ENCODE measurements at places on chromosomes 12 and 14. TPM values are rescaled to one million over a fixed set of nuclear protein-coding genes. Genes with fewer than 3 reads are reported as not detected.

RHOJ gene
- not detected for total RNA-seq

GRCh38 chr12:130752692-130753230 lies 36.7 kb upstream of the RIMBP2 start:
- no peak for DNase-seq

DNA sequence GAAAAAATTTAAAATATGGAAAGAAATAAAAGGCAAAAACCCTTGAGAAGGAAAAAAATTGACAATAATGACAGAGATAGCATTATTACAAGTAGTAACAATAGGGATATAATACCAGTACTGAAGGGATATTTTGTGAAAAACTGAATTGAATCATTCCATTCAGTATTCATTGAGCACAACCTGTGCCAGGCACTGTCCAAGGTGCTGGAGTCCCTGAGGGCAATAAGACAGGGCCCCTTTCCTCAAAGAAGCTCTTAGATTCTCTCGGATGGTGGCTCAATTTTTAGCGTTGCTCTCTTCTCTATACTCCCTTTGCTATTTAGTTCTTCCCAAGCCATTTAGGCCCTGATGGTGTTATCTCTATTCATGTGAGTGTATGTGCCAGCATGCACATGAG lies 34.3 kb upstream of the GAS2L3 start:
- DNase-seq = peak; percentile 37

CMAS gene
- 49.1 TPM for total RNA-seq

DNA sequence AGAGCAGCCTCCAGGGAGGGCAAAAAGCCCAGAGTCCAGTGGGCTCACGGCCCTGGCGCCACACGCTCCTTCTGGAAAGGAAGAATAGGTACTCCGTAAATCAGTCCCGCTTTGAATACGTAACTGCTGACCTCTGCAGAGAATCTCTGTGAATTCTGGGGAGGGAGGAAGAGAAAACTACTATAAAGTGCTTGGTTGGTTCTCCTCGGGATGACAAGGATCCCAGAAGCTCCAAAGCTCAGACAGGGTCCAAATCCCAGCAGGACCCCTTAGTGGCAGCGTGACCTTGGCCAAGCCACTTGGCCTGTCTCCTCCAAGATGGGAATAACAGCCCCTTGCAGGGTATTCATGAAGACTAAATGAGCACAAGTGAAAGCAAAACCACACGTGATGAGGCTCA lies 31.7 kb downstream of the ANO2 start:
- no peak for DNase-seq

- no peak for DNase-seq
Measured at GRCh38 chr12:90859591-90859990, 95.4 kb downstream of the CCER1 start.

DNA sequence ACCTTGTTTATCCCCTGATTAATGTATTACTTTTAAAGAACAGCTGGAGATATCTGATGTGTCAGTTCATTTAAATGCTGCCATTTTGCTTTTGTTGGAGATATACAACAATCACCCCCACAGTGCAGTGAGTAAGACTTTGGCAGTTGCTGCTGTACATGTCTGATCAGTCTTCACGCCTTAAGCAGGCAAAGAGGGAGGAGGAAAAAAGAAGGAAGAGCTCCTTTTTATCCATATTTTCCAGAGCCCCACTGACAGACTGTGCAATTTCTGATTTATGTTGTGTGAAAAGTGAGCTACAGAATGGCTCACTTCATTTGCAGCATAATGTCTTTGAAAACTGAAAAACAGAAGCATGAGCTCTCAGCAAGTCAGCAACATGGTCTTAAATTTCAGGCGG lies 319.7 kb upstream of the LRIG3 start:
- DNase-seq = peak; percentile 2

GRCh38 chr12:45368841-45369489 lies 153.1 kb downstream of the ANO6 start:
- no peak for DNase-seq

PROX2 gene
- not detected for total RNA-seq

GRCh38 chr14:73888460-73888725 lies 1.7 kb downstream of the ZNF410 start:
- DNase-seq = no peak

- no peak for DNase-seq
Measured at GRCh38 chr12:93680006-93680405, 2.8 kb downstream of the CRADD start.

DNA sequence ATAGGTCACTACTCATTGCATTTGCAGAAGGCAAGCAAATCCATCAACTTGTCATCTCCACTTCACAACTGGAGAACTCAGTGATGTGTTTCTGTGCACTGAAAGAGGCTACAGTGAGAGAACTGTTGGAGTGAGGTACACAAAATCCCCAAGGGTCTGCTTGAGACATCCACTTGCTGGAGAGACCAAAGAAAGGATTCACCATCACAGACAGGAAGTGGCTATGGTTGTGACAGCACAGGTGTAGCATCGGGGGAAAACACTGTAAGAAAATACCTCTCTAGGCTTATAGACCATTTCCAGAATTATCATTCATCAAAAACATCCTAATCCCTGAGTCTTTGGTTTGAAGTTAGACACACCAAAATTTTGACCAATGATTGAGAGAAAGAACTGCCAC lies 201.3 kb upstream of the OR4E1 start:
- no peak for DNase-seq

ERBB3 gene
- total RNA-seq = 13.3 TPM

DNA sequence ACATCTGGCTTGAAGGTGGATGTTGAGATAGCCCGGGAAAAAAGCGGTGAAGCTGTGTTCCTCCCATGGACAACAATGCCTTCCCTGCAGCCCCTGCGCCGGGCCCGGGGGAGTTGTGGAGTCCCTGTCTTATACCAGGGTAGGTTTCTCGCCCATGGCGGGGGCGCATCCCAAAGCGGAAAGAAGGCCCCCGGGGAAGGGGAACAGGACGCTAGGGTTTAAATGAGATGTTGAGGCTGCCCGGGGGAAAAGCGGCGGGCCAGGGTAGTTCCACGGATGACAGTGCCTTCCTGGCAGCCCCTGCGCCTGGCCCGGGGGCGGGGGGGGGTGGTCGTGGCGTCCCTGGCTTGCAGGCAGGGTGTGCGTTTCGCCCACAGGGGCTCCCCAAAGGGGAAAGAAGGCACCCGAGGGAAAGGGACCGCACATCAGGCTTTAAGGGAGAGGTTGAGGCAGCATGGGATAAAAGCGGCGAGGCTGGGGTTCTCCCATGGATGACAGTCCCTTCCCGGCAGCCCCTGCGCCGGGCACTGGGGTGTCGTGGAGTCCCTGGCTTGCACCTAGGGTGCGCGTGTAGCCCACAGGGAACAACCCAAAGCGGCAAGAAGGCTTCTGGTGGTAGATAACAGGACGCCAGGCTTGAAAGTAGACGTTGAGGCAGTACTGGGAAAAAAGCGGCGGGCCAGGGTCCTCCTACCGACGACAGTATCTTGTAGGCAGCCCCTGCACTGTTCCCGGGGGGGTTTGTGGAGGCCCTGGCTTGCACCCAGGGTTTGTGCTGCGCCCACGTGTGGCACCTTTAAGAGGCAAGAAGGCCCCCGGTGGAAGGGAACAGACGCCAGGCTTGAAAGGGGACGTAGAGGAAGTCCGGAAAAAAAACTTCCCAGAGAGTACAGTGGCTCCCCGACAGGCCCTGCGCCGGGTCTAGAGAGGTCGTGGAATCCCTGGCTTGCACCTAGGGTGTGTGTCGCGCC lies 160.8 kb upstream of the ALG10B start:
- DNase-seq = no peak

DNA sequence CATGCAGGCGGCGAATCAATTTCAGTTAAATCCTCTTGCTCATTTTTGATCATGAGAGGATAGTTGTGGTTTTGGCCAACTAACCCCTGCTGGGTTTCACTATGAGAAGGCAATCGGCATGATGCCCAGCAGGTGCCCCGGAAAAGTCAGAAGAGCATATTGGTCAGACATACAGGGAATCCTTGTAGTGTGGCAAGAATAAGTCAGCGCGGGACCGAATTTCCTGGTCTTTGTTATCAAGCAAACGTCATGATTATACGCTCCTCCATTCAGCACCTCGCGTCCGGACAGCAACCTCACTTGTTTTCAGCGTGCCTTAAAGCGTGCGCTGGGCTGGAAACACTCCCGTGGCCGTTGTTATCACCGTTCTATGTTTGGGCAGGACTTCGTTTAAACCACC lies 1.8 kb downstream of the TBC1D30 start:
- no peak for DNase-seq

AEBP2 gene
- total RNA-seq = 20.4 TPM

GRCh38 chr14:92456215-92457015 lies 57.2 kb upstream of the RIN3 start:
- DNase-seq = no peak

GRCh38 chr12:48125985-48126384 lies 6.8 kb downstream of the PFKM start:
- DNase-seq = no peak

TMPRSS12 gene
- not detected for total RNA-seq

GRCh38 chr12:104494137-104494792 lies 37.5 kb downstream of the CHST11 start:
- no peak for DNase-seq

DNA sequence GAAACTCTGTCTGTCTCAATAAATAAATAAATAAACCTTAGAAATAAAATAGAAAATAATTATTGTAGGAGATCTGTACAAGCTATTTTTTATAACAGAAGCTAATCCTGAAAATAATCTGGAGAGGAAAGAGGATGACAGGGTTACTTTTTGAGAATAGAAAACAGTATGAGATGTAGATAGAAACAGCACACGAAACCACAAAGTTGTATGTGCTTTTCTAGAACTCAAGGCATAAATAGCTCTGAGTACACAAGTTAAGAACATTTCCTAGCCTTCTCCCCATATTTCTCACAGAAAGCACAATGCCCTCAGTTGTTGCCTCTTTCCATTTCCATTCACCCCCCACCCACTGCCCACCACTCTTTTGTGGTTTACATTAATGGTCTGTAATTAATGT lies 35.7 kb downstream of the SLC38A4 start:
- DNase-seq = no peak

DNA sequence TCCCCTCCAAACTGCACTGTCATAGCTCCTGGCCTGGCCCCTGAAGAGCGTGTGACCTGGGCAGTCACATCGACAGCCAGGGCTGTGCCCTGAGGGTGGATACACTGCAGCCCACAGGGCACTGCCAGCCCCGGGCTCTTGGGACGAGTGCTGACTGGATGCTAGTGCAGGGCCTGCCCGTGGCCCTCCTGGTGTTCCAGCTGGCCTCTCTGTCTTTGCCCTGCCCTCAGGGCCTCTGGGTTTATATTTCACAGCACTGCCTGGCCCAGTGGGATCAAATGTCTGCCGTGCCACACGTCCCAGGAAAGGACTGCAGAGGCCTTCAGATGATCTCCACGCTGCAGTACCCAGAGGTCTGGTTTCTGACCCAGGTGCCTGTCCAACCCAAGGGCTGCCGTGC lies 10.1 kb upstream of the CCDC197 start:
- no peak for DNase-seq

KCNH5 gene
- total RNA-seq = not detected

- DNase-seq = no peak
Measured at GRCh38 chr12:58608711-58609110, 311.6 kb downstream of the LRIG3 start.

DNA sequence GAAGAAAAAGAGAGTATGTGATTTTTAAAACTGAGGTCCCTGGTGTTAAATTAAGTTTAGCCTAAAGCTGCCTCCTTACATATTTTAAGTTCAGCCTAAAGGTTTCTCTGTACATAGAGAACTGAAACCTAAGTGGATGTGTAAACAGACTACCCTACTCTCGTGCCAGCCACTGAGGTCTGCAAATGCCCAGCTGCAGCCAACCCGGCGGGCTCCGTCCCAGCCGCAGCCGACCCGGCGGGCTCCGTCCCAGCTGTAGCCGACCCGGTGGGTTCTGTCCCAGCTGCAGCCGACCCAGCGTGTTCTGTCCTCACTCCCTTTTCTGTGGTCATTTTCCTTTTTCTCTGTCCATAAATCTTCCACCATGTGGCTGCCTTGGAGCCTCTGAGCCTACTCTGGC lies 97.2 kb upstream of the SFSWAP start:
- no peak for DNase-seq

SOAT2 gene
- total RNA-seq = not detected

DNA sequence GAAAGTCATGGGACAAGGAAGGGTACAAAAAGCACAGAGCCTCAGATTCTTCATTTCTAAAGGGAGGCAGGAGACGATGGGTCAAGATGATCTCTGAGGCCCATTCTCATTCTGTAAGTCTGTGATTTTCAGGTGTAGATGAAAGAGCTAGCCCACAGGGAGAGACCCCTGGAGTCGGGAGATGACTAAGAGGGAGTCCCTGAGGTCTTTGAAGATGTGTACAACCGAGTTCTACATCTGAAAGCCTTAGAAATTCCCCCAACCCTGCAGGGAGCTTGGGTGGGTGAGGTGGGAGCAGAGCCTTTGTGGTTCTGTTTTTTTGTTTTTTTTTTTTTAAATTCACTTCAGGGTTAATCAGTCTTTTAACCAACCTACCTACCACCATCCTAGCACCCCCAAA lies 3.1 kb downstream of the WNT10B start:
- DNase-seq = no peak

DNA sequence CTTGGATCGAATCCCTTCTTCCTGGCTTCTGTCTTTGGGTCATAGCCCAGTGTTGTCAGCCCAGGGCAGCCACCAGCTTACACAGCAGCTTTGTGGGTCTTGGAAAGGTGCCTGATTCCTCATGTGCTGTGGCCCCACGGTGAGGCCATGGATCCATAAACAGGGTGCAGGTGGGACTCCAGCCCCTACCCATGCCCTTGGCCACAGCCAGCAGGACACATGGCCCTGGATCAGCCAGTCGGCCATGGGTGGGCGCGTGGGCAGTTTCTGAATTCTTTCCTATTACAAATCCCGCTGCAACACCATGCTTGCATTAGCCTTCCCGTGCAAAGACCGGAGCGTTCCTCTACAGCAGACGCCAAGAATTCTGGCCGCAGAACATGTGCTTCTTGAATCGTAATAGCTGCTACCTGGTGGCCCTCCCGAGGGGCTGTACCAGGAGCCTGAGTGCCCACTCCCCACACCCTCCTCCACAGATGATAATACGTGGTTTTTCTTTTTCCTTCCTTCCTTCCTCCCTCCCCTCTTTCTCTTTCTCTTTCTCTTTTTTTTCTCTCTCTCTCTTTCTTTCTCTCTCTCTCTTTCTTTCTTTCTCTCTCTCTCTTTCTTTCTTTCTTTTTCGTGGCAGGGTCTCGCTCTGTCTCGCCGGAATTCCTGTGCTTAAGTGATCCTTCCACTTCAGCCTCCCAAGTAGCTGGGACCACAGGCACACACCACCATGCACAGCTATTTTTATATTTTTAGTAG lies 2.9 kb upstream of the MMP17 start:
- DNase-seq = no peak

DNA sequence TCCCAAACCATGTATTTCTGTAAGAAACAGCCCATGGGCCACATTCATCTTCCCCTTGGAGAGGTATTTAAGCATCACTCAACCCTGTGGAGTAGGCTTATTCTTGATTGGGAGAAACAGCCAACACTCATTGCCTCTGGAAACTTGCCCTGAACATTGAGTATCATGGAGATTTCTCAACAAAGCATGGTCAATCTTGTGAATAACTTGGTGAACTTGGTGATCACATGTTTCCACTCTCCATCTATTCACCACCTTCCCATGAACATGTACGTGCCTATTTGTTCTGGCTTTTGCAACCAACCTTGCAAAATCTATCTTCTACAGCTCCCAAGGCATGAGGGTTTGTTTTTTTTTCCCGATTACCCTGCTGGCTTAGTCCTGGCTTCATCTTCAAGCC lies 163.2 kb downstream of the PAH start:
- DNase-seq = no peak
